Mucosa of gallbladder (tissue), 1 donor: ENCODE measurements at places on chromosomes 13 and 19. TPM values are rescaled to one million over a fixed set of nuclear protein-coding genes. Genes with fewer than 3 reads are reported as not detected.

GRCh38 chr13:23159205-23159759 is 21.5 kb upstream of the SGCG start:
- DNase-seq, result no peak

- DNase-seq, result no peak
Measured at GRCh38 chr19:10661946-10662345, 7.8 kb downstream of the ILF3 start.

Gene ZNF350
- total RNA-seq, result 12.8 TPM

- DNase-seq, result no peak
Measured at GRCh38 chr13:35500144-35500543, 23.7 kb upstream of the MAB21L1 start.

DNA sequence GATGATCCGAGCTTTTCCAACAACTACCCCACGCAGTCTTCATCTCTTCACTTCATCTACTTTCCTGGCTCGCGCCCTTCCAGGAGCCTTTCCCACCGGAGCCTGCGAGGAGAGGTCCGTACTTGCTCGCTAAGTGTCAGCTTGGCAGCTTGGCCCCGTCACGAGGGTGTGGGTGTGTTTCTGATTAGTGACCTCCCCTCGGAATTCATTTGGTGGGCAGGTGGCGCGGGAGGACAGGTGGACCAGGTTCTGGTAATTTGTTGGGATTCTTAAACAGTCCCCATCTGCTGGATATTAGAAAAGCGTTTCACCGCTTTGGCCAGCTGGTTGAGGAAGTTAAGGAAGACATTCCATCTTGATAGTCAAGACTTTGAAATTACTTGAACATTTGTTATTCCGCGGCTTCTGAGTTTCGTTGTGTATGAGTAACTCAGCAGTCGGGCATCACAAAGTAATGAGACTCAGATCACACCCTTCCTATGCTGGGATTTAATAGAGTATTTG is 515 bp downstream of the UFM1 start:
- DNase-seq, result peak; percentile 49

- DNase-seq, result peak; percentile 33
Measured at GRCh38 chr19:14381689-14382474, 638 bp downstream of the ADGRE5 start.

Gene ARHGEF18
- 91.3 TPM for total RNA-seq

DNA sequence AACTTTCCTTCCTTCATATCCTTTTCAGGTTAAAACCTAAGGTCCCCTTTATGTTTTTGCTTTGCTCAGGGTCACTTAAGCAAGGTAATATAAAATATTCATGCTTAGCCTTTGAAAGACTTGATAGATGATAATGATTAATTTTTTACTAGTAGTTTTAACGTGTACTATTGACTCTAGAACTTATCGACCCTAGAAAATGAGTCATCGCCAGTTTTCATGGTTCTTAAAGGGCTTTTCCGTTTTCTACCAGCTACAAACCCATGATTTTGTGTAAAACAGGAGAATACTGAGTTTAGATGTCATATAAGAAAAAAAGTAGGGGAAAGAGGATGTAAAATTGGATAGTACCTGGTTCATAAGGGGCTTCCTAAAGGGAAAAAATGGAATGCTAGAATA is 75.7 kb downstream of the DHRS12 start:
- DNase-seq, result no peak

- no peak for DNase-seq
Measured at GRCh38 chr19:13748169-13748828, 16.0 kb upstream of the MRI1 start.

- peak; percentile 54 for DNase-seq
Measured at GRCh38 chr13:45807520-45808099, 43.9 kb downstream of the SIAH3 start.

Gene ZSCAN1
- total RNA-seq, result 1.3 TPM

Gene ASPDH
- total RNA-seq, result not detected

- DNase-seq, result no peak
Measured at GRCh38 chr13:75195495-75196146, 286.3 kb downstream of the TBC1D4 start.

Gene GARIN5A
- total RNA-seq, result 5.0 TPM

Gene MEIOSIN
- not detected for total RNA-seq

Gene CYP4F12
- 82.9 TPM for total RNA-seq

GRCh38 chr19:27679905-27680304 is 1533.0 kb downstream of the UQCRFS1 start:
- no peak for DNase-seq

GRCh38 chr13:54742984-54743383 is 1714.4 kb downstream of the OLFM4 start:
- no peak for DNase-seq

Gene COL5A3
- 5.9 TPM for total RNA-seq

Gene TEX29
- 0.92 TPM for total RNA-seq

- no peak for DNase-seq
Measured at GRCh38 chr19:19155495-19156219, 14.4 kb downstream of the MEF2B start.

- DNase-seq, result no peak
Measured at GRCh38 chr19:46450737-46451136, 20.6 kb downstream of the PNMA8A start.

DNA sequence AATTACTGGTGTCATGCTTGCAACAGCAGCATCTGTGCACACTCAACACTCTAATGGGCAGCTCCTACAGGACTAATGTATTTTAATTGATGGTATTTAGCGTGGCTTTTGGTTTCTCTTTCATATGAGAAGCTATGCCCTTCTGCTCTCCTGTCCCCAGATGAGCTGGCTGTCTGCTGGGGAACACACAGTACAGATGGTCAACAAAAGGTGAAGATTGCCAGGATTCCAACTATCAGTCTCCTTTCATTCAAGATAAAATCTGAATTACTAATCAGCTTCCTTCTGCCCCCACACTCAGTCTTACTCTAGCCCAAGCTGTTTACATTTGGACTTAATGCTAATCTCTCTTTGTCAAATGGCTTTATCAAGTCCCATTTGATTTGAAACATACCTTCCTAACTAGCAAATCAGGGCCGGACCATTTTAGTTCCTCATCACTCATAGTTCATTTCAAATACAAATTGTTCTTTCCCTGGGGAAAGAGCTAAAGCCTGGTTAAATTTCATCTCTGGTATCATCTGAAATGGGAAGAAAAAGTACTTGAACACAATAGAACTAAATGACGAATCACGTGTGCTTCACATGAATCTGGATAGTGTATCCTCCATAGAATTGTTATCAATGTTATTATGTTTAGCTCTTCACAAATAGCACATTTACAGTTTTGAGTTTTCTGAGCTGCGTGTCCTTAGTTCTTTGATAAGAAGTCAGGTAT is 988.0 kb downstream of the PCDH17 start:
- DNase-seq, result no peak

Gene NANOS3
- 0.75 TPM for total RNA-seq

Gene KCNJ14
- total RNA-seq, result 1.0 TPM

Gene IRS2
- total RNA-seq, result 25.6 TPM

Gene ARL11
- total RNA-seq, result 2.8 TPM

- no peak for DNase-seq
Measured at GRCh38 chr19:2488405-2488941, 12.5 kb downstream of the GADD45B start.

DNA sequence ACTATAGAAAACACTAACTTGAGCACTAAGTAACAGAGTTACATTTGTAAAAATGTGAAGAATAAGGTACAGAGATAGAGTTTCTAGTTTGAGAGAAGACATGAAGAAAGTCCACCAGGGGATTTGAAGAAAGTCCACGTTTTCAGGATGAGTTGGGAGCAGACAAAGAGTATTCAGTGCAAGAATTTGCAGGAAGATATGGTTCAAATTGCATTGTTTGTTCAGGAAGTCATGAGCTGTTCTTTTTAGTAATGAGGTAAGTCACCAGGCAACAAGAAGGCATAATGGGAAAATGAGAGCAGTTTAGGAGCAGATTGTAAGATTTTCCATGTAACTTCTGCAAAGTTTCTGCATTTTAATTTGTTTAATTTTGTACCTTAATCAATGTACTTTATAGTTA is 618.0 kb downstream of the DACH1 start:
- DNase-seq, result no peak

GRCh38 chr19:14150041-14150769 is 13.8 kb upstream of the ASF1B start:
- DNase-seq, result no peak
